Breast epithelium (tissue), 4 donors: ENCODE measurements at places on chromosomes 3 and 15. TPM values are rescaled to one million over a fixed set of nuclear protein-coding genes. Genes with fewer than 3 reads are reported as not detected.

Gene KLHL40
- not detected for total RNA-seq

DNA sequence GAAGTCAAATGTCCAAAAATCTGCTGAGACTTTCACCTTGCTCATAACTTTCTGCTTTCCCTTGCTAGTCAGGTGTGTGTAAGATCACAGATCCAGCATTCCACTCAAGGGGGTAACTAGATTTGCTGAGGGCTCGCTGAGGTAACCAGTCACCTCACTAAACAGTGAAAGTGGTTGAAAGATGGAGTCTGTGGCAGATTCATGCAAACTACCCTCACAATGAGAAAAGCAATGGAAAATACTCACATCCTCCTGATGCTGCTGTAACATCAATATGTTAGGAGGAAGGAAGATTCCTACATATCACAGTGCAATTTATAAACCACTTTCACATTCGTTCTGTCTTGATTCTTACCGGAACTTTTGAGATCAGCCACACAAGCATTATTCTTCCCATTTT is 174.3 kb upstream of the BCL6 start:
- DNase-seq: no peak

Gene NTRK3
- 13.8 TPM for total RNA-seq

GRCh38 chr3:16932877-16933276 is 48.1 kb downstream of the PLCL2 start:
- DNase-seq: no peak

DNA sequence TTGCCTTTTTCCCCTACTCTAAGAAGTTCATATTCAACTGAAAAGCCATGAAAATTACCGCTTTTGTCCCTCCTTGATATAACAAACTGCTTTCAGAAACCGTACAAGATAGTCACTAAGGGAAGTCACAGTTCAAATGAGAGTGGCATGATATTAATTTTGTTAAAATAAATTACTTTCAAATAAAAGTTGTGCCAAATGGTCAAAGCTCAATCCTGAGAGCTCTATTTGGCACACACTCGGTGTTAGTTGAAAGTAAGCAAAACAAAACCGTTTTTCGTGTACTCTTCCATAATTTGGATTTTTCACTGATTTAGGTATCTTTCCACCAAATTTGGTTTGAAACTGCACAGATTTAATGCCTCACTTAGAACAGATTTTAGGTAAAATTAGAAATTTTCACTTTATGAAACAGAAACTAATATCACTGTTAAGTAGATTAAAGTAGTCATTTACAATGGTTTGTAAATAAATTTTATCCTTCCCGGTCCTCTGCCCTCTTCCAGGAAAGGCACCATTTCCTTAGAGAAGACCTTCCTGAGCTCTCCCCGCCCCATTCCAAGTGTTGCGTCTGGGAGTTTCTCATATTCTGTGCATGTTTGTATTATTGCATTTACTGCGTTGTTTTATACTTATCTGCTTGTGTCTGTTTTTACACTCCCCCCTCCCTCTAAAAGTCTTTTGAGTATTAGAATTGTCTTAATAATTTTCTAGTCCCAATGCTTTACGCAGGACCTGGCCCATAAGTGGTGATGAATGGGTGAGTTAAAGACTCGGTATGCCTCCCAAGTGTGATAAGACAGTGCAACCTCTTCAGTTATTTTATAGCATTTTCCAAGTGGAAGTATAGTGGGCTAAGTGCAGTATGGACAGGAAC is 853 bp downstream of the TCAIM start:
- no peak for DNase-seq

Gene ROBO2
- 1.4 TPM for total RNA-seq

Gene RAF1
- total RNA-seq: 118 TPM

- DNase-seq: no peak
Observed at GRCh38 chr3:12116870-12117269, 41.8 kb downstream of the TIMP4 start.
